Activated CD4-positive, alpha-beta T cell treated with anti-CD3 and anti-CD28 coated beads, Interleukin-2, amount 10 ng/mL, durations not matched to agents 7 days and 5 days (primary cell): ENCODE measurements at places on chromosomes 1 and 21. TPM values are rescaled to one million over a fixed set of nuclear protein-coding genes. Genes with fewer than 3 reads are reported as not detected.

GRCh38 chr1:40627987-40628902 lies 37.2 kb downstream of the RIMS3 start:
- DNase-seq = peak; percentile 12

DNA sequence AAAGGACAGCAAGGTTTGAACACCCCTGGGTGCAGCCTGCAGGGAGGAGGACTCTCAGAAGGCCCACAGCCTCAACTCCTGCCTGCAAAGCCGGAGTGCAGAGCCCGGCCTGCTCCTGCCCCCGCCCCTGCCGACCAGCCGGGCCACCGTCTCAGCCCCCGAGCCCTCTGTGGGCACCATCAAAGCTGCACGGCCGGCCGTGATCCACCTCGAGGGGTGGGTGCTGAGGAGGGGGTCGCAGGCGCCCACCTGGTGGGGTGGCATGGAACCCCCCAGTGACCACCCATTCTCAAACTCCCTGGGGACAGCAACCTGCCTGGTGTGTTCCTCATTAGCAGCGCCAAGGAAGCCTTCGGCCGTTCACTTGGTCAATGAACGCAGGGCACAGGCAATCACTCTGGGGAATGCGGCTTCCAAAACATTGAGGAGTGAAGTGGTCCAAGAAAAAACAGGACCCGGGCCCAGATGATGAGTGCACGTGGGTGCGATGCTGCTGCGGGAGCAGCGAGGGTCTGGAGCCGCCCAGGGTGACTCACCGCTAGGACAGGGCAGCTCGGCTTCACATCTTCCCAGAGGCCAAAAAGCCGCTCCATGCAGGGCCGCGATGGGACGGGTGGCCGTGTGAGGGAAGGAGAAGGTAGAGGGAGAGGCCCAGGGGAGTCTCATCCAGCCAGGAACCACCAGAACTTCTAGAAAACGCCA lies 157.6 kb downstream of the NPHP4 start:
- DNase-seq = no peak

- DNase-seq = no peak
Observed at GRCh38 chr1:188170411-188170810, 1341.7 kb downstream of the PLA2G4A start.

- DNase-seq = no peak
Observed at GRCh38 chr1:23403038-23403336, 21.6 kb downstream of the TCEA3 start.

- peak; percentile 35 for DNase-seq
Observed at GRCh38 chr1:160550572-160551034, 27.5 kb upstream of the SLAMF6 start.

GRCh38 chr1:233256191-233256590 lies 39.3 kb downstream of the PCNX2 start:
- no peak for DNase-seq

DNA sequence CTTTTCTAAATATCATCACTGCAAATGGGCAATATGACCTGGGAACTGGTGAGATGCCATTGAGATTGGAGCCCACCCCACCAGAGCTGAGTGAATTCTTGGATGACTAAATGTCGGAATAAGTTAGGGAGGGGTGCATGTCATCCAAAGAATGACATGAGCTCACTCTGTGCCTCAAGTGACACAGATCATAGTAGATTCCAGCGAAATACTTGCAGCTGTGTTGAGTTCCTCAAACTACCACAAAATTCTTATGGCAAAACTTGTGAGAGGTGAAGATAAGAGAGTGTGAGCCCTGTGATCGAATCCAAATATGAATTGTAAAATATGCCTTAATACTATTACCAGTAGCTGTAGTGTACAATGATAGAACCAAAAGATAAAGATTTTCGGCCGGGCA lies 2.3 kb upstream of the TCP10L start:
- no peak for DNase-seq

- peak; percentile 46 for DNase-seq
Observed at GRCh38 chr21:44013380-44014088, 1.4 kb downstream of the TRAPPC10 start.

GRCh38 chr1:7983086-7983778 lies 21.7 kb downstream of the PARK7 start:
- no peak for DNase-seq

Gene VHLL
- total RNA-seq = not detected

Gene IRF6
- not detected for total RNA-seq

Gene FAM177B
- not detected for total RNA-seq

Gene TLR5
- 1.0 TPM for total RNA-seq

Gene SH3D21
- total RNA-seq = 6.5 TPM

DNA sequence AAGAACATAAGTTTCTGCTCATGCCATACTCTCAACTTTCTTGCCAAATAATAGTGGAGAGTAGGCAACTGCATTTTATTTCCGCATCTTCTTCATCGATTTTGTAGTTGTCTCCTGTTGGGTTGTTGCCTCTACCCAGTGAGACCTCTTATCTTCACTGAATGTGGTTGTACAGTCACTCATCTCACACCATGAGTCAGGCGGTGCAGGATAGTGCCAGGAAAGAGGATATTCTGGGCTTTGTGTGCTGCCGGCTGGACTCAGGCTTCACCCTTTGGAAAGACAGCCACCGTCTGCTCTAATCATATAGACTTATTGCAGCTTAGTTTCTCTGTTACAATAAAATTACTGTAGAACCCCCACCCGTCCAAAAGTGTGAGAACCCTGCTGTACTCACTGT lies 154.3 kb upstream of the USP24 start:
- DNase-seq = no peak
